ENCODE measurements at places on chromosomes 11 and 22.

DNA sequence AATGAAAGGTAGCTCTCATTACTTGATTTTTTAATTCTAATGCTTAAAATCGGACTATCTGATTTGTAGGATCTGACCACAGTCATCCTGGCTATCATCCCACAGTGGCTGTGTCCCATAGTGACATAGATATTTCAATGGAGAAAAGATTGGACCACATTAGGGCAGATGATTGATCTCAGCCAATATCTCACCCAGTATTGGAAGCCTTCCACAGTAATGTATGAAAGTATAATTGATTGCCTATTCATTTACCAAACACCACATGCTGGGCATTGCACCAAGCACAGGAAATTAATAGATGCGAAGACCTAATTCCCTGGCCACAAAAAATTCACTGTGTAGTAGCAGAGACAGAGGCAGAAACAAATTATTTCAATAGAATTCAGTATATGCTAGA lies 37.6 kb downstream of the FZD4 start:
- DNase-seq, result no peak

GRCh38 chr11:67496113-67496512 lies 9.1 kb downstream of the PITPNM1 start:
- no peak for DNase-seq

GRCh38 chr11:35223371-35223796 lies 84.4 kb downstream of the CD44 start:
- DNase-seq, result no peak

DNA sequence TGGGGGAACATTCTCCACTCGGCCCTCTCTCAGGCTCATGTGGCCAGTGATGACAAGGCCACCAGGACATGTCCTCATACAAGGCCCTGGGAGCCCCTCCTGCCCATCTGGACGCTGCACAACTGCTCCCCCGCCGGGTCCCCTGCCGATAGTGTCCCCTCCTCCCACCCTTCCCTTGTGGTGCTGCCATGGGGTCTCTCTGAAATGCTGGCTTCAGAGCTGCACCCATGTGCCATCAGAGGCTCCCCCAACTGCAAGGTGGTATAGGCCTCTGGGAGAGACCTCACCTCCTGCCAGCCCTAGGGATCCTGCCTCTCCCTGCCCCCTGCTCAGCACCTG lies 113.0 kb downstream of the KCNQ1OT1 start:
- DNase-seq, result no peak

DNA sequence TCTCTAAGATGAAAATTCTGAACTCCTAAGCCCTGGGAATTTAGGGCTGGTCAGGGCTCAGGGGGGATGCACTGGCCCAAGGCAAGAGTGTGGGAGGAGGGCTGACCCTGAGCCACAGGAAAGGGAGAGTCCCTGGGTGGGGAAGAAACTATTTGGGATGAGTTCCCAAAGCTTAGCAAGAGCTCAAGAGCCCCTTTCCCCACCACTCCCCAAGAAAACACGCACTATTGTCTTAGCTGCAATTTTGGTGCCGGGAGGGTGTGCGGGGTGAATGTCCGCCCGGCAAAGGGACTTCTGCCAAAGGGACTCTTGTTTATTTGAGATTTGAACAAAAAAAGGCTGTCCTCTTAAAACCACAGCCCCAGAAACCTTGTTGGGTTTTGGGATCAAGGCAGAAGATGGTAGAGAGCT lies 37.0 kb downstream of the KIAA1671 start:
- no peak for DNase-seq

GRCh38 chr11:20369826-20370225 lies 6.3 kb downstream of the HTATIP2 start:
- DNase-seq, result no peak

- DNase-seq, result no peak
Observed at GRCh38 chr11:105968021-105968697, 53.9 kb downstream of the MSANTD4 start.

DNA sequence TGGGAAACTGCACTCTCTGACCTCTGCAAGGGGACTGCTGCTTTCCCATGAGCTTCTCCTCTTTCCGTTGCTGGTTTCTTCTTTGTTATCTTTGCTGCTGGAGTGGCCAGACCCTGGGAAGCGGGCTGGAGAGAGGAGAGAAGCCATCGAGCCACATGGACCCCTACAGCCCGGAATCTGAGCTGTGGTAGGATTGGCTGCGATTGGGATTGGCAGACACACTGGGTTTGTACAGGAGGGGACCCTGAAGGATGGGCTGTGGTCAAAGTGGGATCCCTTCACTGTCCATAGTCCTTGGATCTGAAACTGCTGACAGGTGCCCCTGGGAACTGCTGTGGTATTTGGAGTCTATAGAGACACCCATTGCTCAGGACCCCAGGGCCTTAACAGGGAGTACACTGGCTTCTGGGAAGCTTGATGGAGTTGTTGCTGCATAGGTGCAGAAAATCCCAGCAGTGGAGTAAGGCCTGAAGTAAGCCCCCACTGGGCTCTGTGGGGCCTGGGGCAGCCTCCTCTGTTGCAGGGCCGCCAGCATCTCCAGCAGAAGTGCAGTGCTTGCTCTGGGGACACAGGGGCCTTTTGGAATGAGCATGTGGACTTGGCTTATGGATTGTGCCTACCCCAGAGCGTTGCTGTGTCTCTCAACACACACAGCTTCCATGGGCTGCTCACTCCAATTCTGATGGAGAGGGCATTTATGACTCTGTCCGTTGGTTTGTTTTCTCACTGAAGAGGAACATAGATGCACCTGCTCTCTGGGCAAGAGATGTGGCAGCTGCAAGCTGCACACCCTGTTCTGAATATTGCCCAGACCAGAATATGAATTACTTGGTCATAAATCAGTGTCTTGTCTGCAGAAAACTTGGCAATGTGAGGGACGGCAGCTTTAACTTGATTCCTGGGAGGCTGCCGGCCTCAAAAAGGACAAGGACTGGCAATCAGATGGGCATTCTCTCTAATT lies 32.0 kb downstream of the BCR start:
- DNase-seq, result no peak

GRCh38 chr22:28116219-28116673 lies 197.2 kb upstream of the PITPNB start:
- DNase-seq, result no peak

GRCh38 chr11:34585735-34586487 lies 35.0 kb upstream of the EHF start:
- no peak for DNase-seq
